Stimulated activated CD4-positive, alpha-beta T cell treated with anti-CD3 and anti-CD28 coated beads, Interleukin-12 subunit alpha, Interleukin-12 subunit beta, amount 100 ng/mL, for 48 hours (primary cell): ENCODE measurements at places on chromosomes 1 and 21.

DNA sequence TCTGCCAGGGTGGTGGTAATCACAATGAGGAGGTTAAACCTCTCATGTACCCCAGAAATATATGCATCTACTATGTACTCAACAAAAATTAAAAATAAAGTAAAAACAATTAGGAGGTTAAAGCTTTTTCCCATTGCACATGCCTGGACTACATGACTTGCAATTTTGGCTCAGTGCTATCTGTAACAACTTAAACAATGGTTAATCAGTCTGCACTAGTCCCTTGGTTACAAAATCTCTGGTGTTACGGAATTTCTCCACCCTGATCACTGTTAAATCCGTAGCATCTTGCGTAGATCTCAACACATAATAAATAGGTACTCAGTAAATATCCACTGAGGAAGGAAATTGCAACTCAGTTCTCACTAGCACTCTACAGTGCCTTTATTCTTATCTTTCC, 66.5 kb downstream of the SDCCAG8 start:
- no peak for DNase-seq

- no peak for DNase-seq
These were observed 293.7 kb downstream of the RGS7 start for GRCh38 chr1:241063276-241063675.

GRCh38 chr1:183804916-183805841, at the start of gene RGL1:
Gene RGL1 (plus strand): TSS chr1:183805120. CDS start chr1:183805298, 178 bp downstream.
- peak; percentile 4 for DNase-seq

GRCh38 chr1:39277879-39278278, 73.4 kb downstream of the MACF1 start:
- no peak for DNase-seq

GRCh38 chr1:162040657-162041056, 17.0 kb upstream of the OLFML2B start:
- DNase-seq = no peak

DNA sequence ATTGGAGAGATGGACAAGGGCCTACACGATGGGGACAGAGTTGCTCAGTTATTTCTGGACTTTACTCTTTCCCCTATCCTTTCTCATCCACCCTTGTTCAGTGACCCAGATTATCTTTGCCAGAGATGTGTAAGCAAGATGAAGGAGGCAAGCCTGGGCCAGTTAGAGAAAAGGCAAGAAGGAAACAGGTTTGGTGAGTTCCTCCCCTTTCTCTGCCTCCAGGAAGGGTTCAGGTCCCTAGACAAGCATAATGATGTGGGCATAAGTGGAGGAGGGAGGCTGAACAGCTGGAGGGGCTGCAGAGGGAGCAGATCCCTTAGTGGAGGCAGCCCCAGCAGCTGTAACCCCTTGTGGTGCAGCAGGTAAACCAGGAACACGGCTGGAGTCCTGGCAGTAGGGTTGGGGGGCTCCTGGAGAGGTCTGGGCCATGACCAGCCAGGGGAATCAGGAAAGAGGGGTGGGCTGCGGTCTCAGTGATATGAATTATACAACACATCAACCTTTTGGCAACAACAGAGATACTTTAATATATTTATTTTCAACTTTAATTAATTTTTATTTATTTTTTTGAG, 9.2 kb upstream of the CDC42 start:
- no peak for DNase-seq

GRCh38 chr1:70667494-70668170, 256.6 kb downstream of the CTH start:
- no peak for DNase-seq

- no peak for DNase-seq
These were observed 423.3 kb upstream of the OLFM3 start for GRCh38 chr1:102420034-102420433.

- DNase-seq = no peak
These were observed 125.2 kb downstream of the PCBP3 start for GRCh38 chr21:45768740-45769048.

DNA sequence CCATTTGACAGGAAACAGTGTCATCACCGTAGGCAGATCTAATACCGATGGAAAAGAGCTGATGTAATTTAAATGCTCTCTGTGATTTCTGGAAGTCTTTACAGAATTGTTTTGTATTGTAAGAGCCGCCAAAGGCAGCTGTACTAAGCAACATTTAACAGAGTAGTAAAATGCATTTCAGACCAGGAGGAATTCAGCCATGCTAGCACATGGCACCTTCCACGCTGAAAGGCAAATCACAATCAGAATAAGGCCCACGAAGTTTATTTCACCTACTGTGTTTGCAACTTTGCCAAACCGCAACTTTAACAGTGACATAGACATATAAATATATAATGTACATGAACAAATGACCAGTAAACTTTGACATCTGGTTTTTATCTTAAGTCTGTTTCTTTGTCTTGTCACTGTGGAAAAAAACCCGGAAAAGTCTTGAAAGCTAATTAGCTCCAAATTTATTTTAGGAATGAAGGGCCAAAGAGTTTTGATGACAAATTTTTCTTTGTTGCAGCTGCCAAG, 26.1 kb upstream of the DISC1 start:
- DNase-seq = no peak
